Stimulated activated CD4-positive, alpha-beta T cell treated with anti-CD3 and anti-CD28 coated beads, TNF-alpha, amount 100 ng/mL, for 1 hour (primary cell): ENCODE measurements at places on chromosomes 11 and 22.

- DNase-seq = no peak
These were observed 28.7 kb downstream of the TMEM184B start for GRCh38 chr22:38244106-38244505.

- no peak for DNase-seq
These were observed 8.6 kb downstream of the ASRGL1 start for GRCh38 chr11:62345861-62346260.

- DNase-seq = no peak
These were observed 17.6 kb downstream of the IL17REL start for GRCh38 chr22:49995041-49995360.

DNA sequence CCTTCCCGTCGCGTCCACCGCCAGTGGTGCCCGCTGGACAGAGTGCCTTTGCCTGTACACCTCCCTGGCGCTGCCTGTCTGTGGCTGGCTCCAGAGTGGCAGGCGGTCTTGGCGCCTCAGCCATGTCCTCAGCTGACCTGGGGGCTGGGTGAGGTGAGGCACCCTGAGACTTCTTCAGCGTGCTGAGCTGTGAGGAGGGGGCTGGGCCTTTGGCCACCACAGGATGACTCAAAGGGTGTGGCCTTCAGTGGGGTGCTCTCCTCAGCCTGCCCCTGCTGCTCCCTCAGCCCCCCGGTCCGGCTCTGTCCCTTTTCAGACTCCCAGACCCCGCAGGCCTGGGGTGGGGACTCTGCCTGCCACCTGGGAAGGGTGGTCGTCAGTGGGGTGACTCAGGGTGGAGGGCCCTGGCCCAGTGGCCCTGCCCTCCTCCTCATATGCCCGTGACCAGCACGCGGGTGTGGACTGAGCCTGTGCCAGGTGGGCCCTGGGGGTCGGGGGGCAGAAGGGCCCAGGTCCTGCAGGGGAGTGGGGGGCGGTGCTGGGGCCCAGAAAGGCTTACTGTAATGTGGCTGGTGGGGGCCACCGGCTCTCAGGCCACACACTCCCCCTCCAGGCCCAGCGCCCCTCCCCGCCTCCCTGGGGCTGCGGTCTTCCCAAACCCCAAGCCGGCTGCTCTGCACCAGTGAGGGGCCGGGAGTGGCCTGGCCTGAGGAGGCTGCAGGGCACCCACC, 15.9 kb downstream of the CRELD2 start:
- no peak for DNase-seq

DNA sequence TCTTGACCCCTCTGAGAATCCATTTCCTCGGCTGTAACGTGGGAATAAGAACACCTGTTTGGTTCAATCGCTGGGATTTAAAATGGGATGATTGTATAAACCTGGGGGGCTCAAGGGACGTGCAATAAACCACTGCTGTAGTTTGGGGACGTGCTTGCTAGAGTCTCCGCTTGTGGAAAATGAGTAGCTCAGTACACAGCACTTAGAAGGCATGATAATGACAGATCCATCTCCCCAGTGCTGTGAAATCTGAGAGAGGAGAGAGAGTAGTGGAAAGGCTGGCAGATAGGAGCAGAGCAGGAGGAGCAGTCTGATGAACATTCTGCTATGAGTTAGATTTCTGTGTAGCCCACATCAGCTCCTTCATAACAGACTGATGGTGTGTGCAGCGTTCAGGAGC, 256.5 kb downstream of the MN1 start:
- DNase-seq = no peak

- no peak for DNase-seq
These were observed 6.6 kb downstream of the APOL4 start for GRCh38 chr22:36194971-36195370.

DNA sequence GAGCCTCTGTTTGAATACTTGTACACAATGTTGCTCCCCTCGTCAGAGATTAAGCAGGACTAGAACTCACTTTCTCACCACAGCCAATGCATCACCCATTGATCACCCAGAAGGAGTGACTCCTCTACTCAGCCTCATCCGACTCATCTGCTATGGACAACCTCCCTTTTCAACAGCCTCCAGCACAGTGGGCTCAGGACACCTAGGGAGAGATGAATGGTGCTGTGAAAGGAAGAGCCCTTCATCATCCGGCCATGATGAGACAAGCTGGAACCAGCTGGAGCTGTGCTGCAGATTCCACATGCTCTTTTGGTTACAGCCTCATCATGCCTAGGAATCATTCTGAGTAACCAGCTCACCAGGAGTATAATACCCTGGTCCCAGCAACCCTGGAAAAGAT, 15.5 kb downstream of the C11orf91 start:
- DNase-seq = no peak

GRCh38 chr11:95924414-95924760, 480 bp upstream of the MTMR2 start:
- DNase-seq = no peak

GRCh38 chr11:128487978-128488377, 99.4 kb downstream of the ETS1 start:
- no peak for DNase-seq

DNA sequence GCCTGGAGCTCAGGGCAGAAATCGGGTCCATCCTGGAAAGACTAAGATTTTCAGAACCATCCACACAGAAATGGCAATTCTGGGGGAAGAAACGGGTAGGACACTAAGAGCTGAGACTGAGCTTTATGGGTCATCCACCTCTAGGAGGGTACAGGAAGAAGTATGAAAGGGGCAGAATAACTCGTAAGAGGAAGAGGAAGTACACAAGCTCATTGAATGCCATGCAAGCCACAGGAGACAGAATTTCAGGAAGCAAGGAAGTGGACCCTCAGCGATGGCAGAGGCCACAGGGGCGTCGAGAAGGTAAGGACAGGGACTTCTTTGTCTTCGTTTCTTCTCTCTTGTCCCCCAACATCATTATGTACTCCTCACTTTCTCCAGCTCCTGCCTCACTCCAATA, 169.6 kb downstream of the MAML2 start:
- DNase-seq = no peak

- DNase-seq = no peak
These were observed 12.6 kb upstream of the WDR74 start for GRCh38 chr11:62851807-62852522.

DNA sequence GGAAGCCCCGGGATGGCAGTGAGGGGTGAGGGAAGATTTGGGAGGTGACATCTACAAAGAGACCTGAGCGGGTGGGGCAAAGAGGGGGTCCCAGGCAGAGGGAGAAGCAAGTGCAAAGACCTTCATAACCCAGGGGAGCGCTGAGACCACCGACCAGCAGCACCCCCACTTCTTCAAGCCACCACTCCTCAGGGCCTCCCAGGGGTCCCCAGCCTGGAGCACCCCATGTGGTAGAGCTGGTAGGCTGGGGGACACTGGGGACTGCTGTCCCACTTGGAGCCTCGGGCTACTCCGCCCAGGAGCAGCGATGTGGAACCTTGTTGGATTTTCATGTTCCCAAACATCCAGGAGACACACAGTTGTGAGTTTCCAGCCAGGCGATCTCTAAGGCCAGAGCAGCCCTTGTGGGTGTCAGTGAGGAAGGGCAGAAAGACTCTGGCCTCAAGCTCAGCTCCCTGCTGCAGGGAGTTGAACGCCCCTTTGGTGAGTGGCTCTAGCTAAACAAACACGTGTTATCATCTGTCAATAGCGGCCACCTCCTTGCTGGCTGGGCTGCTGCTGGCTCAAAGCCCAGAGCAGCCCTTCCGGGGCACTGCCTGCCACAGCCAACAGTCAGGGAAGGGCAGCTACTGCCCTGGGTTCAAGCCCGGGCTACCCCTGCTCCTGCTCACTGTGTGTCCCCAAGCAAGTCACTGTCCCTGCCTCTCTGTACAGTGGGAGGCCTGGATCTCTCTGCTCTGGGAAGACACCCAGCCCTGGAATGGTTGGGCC, 25.7 kb upstream of the CHKA start:
- DNase-seq = no peak

GRCh38 chr11:15773476-15774387, 582.6 kb downstream of the SOX6 start:
- DNase-seq = no peak

- no peak for DNase-seq
These were observed 11.0 kb upstream of the FXYD2 start for GRCh38 chr11:117835576-117835975.

- no peak for DNase-seq
These were observed 2.7 kb downstream of the HIPK3 start for GRCh38 chr11:33259869-33260268.

DNA sequence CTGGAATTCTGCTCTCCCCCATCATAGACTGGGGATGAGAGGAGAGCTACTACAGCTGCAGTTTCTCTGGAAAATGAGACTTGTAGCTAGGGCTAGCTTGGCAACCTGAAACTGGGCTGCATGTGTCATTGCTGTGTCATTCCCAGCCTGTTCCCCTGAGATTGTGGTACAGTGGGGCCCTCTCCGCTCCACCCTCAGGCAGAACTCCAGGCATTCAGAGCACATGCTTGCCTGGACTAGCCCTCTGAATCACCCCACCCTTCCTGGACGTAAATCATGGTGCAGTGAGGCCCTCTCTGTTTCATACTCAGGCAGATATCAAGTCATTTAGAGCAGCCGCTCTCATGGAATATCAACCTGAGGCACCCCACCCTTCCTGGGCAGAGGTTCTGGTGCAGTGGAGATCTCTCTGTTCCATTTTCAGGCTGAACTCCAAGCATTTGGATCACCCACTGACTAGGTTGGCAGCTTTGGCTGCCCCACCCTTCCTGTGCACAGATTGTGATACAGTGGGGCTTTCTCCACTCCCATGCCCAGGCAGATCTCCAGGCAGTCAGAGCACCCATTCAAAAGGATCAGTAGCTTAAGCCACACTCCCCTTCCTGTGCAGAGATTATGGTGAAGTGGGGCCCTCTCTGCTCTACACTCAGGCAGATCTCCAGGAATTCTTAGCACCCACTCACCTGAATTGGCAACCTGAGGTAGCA, 274.4 kb downstream of the C11orf87 start:
- no peak for DNase-seq

DNA sequence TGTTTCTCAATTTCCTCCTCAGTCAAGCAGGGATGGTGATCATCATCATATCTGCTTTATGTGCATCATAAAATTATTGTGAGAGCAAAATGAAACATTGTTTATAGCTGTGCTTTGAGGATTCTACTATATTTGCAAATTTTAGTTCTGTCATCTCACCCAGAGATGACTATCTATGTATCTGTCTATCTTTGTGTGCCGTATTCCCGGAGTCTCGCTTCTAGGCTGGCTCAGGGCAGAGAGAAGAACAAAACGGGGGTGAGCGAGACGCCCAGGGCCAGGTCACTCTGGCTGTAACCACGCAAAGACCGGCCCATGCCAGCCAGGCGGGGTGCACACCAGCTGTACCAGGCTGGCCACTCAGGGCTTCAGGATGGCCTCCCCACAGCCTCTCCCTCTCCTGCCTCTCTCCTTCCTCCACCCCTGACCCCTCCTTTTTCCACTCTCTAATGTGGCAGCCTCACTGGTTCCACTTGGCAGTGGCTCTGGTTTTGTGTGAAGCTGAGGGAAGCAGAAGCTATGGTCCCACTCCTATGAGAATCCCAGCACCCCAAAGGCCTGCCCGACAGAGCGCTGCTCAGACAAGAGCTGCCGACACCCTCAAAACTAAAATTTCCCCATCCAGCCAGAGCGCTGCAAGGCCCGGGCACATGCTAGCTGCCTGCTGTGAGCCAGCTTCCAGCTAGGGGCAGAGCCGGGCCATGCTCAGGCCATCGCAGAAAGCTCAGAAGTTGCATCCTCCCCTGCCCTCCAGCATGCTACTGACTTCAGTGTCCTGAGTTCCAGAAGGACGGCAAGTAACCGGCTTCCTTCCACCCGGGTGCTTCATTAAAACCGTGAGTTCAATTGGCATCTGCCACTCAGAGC, 139.5 kb upstream of the TBCEL start:
- no peak for DNase-seq

DNA sequence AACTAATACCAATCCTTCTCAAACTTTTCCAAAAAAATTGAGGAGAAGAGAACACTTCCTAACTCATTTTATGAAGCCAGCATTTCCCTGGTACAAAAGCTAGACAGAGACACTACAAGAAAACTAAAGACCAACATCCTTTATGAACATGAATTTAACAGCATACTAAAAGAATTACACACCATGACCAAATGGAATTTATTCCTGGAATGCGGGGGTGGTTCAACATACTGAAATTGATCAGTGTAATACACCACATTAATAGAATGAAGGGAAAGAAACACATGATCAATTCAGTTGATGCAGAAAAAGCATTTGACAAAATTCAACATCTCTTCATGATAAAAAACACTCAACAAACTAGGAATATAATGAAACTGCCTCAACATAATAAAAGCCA, 148.1 kb downstream of the WNT7B start:
- no peak for DNase-seq

GRCh38 chr11:46489656-46490560, 98.3 kb upstream of the CHRM4 start:
- no peak for DNase-seq

DNA sequence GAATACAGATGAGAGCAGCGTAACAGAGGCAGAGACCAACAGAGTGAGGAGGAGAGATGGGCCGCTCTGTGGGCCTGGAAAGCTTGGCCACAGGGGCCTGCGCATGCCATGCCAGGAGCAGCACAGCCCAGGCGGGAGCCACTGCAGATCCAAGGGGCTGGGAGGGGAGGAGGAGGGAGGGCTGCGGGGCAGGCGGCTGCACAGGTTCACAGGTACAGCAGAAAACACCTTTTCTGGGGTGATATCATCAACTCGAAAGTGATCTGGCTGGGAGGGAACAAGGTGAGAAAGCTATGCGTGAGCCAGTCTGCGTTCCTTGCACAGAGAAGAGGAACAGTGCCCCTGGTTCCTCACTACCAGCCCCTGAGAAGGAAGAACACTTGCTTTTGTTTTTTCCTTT, 14.8 kb downstream of the VPS37C start:
- DNase-seq = no peak

GRCh38 chr11:28048812-28049211, 59.1 kb downstream of the KIF18A start:
- no peak for DNase-seq

GRCh38 chr11:122319085-122319484, 203.1 kb upstream of the BLID start:
- DNase-seq = no peak

DNA sequence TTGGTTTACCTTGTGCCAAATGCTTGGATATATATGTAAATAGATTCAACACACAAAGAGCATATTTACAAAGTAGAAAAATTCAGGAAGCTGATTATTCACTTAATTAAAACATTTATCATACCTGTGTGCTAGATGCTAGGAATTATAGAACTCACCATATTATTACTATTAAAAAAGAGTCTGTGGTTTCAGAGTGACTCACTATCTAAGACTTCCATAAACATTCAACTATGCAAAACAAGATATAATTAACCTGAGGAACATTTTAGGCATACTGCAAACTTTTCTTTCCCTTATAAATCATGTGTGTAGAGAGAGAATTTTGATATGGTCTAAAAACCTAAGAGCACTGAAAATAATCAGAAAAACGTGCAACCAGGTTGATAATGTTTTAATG, 27.3 kb downstream of the CTSC start:
- DNase-seq = no peak

DNA sequence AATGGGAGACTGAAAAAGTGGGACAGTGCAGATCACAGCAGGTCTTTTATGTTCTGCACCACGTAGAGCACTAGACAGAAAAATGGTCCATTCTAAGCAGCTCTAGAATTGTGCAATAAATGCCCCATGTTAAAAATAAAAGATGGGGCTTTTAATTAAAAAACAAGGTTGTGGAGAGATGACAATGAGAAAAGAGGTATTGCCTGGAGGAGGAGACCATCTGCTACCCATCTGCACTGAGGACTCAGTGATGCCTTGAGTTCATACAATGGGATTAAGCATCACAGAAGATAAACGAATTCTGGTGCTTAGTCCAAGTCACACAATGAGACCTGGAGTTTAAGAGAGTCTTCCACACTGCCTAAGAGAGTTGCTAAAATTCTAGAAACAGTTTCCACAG, 73.6 kb downstream of the PAK1 start:
- DNase-seq = no peak

GRCh38 chr22:31895411-31896123, 48.8 kb upstream of the YWHAH start:
- no peak for DNase-seq
